ENCODE measurements at places on chromosomes 4 and X.

DNA sequence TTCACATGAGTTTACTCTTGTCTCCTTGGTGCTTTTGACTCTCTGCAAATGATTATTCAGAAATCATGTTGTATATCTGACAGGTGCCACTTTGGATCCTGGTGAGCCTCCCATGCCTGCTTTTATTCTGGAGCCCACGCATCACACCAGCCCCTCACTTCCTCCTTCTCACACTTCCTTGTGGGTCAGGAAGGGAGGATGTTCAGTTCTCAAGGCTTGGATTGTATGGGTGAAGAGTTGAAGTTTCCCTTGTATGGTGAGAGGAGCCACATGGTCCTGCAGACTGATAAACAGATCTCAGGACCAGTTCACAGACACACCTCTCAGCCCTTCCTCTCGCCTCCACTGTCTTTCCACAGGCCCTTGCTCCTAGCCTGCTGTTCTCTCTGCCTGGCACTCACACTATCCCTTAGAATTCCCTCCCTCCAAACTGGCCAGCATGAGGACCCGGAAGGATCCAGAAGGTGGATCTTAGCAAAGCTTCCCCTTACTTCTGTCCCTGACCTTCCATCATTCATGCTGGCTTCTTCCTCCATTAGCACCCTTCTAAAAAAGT, 92.1 kb downstream of the STK32B start:
- no peak for DNase-seq

- DNase-seq: no peak
These were observed 153.5 kb downstream of the SH3BGRL start for GRCh38 chrX:81355436-81355835.

GRCh38 chr4:74539044-74539790, 94.3 kb downstream of the AREG start:
- DNase-seq: no peak

DNA sequence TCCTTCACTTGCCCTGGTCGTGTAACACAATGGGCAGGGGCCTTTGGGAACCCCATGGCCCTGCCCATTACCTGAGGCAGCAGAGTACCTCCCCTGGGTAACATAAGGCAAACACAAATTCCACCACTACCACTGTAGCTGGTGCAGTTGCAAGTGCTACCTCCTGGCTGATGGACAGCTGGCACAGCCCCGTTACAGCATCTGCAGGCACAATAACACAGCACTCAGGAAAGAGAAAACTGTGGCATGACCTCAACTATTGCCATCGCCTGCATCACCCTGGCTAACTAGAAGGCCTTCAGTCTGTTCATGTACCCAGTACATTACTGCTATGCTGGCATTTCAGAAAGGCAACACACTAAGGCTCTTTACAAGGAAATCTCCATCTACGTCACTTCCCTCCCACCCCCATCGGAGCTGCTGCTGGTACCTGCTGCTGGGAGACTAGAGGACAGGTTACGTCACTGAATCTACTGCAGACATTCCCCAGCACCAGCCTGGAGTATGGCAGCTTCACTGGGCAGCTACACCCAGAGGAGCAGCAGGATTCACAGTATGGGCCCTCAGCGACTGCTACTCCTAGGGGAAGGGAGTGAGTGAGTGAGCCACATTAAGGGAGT, 39.4 kb downstream of the ARFIP1 start:
- no peak for DNase-seq

DNA sequence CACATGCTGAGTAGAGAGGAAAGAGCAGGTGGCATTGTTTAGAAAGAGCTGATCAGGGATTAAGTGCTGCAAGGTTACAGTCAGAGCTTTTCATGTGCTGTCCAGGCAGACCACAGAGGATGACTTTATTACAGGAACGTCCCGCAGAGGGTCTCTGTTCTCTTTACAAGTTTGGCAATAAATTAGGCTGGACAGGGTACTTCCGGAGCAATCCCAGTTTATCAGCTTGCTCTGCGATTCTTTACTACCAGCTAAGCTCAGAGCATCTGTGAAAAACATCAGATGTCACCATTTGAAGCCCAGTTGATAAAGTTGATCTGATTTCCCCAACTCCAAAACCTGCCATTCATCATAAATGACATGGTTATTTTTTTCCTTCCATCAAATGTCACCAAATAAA, 633.1 kb downstream of the NLGN4X start:
- no peak for DNase-seq

GRCh38 chr4:74063859-74064258, 25.4 kb upstream of the CXCL3 start:
- DNase-seq: no peak

DNA sequence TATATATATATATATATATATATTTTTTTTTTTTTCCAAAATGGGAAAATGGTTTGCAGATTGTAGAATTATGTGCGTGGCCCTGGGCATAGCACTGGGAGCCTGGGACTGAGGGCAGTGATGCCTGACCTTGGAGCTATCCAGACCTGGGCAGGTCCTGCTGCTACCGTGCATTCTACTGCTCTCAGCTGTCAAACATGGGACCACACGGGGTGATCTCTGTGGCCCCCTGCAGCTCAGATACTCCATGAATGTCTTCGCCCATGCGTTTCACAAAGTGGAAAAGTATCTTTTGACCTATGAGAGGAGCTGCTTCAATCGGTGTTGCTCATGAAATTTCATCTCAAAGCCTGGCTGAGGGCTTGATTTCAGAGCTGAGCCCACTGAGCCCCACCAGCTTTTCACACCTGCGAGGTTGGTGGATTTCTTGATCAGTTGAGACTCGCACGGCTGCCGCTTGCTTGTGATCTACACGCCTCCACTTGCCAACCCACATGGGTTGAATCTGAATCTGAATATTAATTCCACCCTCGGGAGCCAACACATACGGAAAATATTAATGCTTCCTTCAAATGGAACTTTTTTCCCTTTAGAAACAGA, 35.7 kb downstream of the ING2 start:
- no peak for DNase-seq

GRCh38 chrX:154439841-154440240, 2.9 kb downstream of the GDI1 start:
- DNase-seq: no peak

- DNase-seq: peak; percentile 4
These were observed 90.6 kb downstream of the LRP2BP start for GRCh38 chr4:185304944-185305690.

- DNase-seq: no peak
These were observed 695.6 kb upstream of the PCDH7 start for GRCh38 chr4:30024526-30024925.

DNA sequence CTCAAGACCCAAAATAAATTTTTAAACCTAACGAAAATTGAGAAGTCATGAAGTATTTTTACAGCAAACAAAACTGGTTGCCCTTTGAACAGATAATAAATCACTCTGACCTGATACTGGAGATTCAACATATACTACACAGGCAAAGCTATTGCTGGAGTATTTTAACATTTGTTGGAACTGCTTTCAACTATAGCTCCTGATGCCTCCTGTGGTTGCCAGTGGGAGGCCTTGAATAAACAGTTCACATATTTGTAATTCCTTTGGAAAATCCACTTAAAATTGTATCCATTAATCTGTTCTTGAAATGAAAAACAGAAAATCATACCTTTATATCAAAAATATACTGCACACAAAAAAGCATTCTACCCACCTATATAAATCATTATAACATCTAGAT, 605.1 kb downstream of the KCTD8 start:
- DNase-seq: no peak

GRCh38 chr4:43435291-43435690, 542.8 kb downstream of the GRXCR1 start:
- no peak for DNase-seq

GRCh38 chr4:55568905-55569504, 22.3 kb upstream of the CLOCK start:
- no peak for DNase-seq

DNA sequence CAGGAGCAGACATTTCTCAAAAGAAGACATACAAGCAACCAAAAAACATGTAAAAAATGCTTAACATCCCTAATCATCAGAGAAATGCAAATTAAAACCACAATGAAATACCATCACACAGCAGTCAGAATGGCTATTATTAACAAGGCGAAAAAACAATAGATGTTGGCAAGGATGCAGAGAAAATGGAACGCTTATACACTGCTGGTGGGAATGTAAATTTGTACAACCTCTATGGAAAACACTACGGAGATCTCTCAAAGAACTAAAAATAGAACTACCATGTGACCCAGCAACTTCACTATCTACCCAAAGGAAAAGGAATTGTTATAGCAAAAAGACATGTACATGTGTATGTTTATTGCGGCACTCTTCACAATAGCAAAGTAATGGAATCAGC, 71.5 kb downstream of the PPP4R3C start:
- DNase-seq: no peak

GRCh38 chr4:60657807-60658206, 542.3 kb upstream of the ADGRL3 start:
- DNase-seq: no peak

- no peak for DNase-seq
These were observed 335.8 kb downstream of the SH3BGRL start for GRCh38 chrX:81537723-81538122.

DNA sequence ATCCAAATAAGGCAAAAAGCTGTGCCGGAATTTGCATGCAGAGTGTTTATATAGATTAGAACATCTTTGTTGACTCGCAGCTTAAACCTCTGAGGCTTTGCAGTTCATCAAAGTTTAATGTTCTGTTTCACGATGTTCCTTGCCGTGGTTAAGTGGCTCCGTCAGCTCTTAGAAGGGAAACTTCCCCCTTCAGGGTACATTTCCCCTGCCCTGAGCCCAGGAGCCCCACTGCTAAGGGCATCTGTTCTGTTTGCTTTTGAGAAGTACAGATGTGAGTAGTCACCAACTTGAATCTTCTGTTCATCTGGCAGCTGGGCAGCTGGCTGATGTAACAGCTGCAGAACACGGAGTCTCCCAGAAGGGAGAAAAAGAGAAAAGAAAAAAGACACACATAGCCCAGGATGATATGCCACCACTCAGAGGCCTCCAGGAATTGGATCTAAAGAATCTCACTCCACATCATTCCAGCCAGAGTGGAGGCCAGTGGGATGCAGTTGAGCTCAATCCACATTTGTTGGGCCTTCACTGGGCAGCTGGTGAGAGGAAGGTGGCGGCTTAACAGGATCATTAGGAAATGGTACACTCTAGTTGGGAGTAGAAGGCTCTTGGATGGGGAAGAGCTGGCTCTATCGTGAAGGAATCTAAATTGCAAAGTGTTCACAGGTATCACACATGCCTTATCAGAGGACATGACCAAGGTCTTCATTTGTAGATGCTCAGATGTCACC, 178.7 kb upstream of the RBPJ start:
- DNase-seq: no peak

DNA sequence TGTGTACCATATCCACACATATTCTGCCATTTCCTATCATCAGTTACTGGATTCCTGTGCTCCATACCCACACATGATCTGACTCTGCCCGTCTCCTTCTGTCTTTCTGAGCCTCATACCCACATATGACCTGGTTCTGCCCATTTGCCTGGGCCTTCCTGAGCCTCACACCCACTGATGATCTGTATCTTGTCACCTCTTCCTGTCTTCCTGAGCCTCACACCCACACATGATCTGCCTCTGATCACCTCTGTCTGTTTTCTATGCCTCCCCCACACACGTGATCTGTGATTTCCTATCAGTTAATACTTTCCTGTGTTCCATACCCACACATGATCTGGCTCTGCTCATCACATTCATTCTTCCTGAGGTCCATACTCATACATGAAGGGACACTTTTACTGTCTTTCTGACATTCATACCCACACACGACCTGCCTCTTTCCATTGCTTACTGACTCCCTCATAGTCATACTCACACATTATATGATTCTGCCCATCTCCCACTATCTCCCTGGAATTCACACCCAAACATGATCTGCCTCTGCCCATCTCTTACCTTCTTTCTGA, 32.5 kb downstream of the SCML1 start:
- DNase-seq: no peak

DNA sequence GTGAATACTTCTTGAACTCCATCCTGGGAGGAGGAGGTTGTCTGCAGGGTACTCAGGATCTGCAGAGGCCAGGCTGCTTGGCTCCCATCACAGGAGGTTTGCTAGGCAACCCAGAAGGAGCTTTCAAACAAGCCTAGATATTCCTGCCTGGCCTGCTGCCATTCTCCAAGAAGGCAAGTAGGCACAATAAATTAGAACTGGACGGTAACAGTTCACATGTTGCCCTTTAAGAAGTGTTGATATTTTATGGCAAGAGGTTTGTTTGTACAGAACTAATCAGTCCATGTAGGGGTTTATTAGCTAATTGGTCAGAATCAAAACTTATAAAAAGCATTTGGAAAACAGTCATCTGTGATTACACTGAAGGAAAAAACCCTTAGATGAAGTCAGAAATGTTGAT, 39.3 kb downstream of the SYNPO2 start:
- DNase-seq: no peak

- DNase-seq: peak; percentile 16
These were observed 706 bp downstream of the DUSP9 start for GRCh38 chrX:153647461-153648357.

Data from stimulated activated naive CD4-positive, alpha-beta T cell (primary cell).